Sigmoid colon (tissue), 7 donors: ENCODE measurements at places on chromosomes 5 and 9. TPM values are rescaled to one million over a fixed set of nuclear protein-coding genes. Genes with fewer than 3 reads are reported as not detected.

Gene CCL21
- total RNA-seq = 129 TPM

Gene TAF1L
- not detected for total RNA-seq

GRCh38 chr5:127389601-127390000 is 99.0 kb downstream of the MEGF10 start:
- H3K27ac ChIP-seq = no peak overlapping the region
- no peaks in the 10 kb centered on the region for H3K4me1 ChIP-seq
- DNase-seq = no peak
- H3K4me3 ChIP-seq = no peak overlapping the region
- H3K27me3 ChIP-seq = no peaks in the 10 kb centered on the region

Gene SPINK6
- not detected for total RNA-seq
